Retina (tissue), 1 donor: ENCODE measurements at places on chromosomes 13 and 19.

- no peak for DNase-seq
These were observed 33.4 kb downstream of the CAB39L start for GRCh38 chr13:49410477-49410876.

DNA sequence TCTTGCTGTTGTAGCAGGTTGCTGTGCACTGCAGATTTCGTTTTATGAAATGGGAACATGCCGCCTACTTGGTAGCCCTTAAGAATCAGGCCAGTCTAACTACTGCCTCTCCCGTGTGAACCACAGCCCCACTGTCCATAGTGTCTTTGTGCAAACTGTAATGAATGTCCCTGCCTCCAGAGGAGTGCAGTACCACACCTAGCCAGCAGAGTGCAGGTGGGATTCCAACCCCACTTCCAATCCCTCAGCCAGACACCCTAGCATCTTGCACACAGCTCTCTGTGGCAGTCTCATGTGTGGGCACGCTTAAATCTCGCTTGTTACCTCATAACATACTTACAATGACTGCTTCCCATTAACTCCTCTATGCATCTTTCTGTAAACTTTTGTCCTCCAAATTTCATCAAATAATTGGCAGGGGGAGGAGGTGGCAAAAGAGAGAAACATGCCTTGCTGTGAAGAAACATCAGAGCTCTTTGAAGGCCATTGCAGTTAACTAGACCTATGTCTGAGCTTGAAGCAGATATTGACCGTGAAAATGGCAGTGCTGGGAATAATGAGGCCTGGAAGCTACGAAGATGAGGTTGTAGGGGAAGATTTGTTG lies 47.2 kb downstream of the ZAR1L start:
- no peak for DNase-seq

GRCh38 chr13:74444161-74444571 lies 310.0 kb upstream of the KLF12 start:
- no peak for DNase-seq

DNA sequence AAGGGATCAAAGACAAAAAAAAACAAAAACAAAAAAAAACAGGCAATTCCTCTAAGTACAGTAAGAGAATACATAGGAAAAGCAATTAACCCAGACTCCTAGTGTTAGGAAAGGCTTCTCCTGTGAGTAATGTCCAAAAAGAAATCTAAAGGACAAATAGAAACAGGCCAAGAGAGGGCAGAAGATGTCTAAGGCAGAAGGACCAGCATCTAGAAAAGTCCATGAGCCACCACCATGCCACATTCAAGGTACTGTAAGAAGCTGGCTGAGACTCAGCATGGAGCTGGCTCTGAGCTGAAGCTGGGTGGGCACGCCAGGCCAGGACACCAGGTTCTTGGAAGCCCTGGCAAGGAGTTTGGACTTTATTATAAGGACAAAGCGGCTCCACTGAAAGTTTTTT lies 118.1 kb upstream of the FRY start:
- DNase-seq, result no peak

DNA sequence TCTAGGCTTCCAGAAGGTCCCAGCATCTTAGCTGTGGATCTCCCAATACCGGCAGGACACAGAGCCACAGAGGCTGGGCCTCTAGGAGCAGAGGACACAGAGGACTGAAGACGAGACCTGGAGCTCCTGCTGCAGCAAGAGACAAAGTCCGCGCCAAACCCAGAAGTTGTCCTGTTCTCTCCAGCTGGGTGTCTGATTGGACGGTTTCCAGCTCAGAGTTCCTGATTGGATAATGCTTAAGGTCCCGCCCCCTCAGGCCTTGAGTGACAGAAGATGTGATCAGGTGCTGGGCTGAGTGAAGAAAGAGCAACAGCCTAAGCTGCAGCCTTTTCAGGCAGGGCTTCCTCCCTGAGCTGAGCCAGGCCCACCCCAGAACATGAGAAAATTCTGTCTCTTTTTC lies 59.9 kb upstream of the ZNF85 start:
- no peak for DNase-seq

- DNase-seq, result no peak
These were observed 254.4 kb downstream of the DLEU7 start for GRCh38 chr13:50589139-50589538.

DNA sequence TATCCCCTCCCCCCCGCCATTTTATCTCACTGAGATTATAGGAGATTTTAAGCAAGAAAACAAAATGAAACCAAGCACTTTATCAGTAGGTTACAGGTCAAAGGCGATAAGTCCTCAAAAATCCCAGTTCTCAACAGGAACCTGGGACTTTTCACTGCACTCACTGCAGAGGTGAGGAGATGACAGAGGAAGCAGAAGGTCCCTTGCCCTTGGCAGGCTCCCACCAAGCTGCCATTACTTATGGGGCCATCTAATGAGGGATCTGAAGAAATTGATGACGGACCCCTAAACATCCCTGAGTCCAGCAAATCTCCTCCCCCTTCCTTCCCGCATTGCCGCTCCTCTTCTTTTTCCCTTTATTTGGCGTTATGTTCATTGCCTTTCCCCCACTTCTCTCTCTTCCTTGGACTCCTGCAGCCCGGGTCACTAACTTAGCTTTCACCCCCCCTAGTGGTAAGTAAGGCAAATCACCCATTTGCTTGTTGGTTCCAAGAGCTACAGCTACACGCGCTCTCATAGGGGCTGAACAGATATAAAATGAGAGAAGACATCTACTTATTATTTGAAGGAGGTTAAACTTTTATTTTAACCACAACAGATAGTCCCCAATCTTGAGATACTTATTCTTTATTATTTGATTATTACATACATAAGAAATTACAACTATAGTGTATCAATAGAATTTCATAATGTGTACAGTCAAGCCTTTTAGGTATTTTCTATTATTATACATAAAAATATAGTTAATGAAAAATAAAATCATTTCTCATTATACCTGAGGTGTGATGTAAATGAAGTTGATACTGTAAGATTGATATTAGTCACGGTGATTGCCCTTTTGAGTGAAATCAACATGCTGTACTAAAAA lies 52.0 kb upstream of the ARGLU1 start:
- peak; percentile 52 for DNase-seq

- no peak for DNase-seq
These were observed 21.4 kb downstream of the DZIP1 start for GRCh38 chr13:95623141-95623540.

DNA sequence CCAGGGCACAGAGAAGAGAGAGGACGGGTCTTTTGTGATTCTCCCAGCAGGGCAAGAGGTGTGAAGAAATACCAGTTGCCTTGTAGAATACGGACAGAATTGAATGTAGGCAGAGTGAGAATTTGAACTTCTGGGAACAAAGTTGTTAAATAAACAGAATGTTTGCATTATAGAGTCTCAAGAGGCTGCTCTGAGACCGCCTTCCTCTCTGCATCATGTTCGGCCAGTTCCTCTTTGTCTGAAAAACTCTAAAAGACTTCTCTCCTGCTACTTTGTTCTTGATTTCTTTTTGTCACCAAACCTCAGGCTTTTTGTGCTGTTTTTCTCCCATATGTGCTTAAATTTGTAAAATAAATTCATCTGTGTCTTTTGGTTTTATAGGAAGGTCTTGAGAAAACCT lies 256.4 kb downstream of the DLEU7 start:
- no peak for DNase-seq
